ENCODE measurements at places on chromosomes 16 and 17.

- DNase-seq: peak; percentile 89
Measured at GRCh38 chr17:7021993-7022778, 664 bp upstream of the BCL6B start.

- no peak for DNase-seq
Measured at GRCh38 chr17:5941258-5941657, 128.9 kb upstream of the WSCD1 start.

DNA sequence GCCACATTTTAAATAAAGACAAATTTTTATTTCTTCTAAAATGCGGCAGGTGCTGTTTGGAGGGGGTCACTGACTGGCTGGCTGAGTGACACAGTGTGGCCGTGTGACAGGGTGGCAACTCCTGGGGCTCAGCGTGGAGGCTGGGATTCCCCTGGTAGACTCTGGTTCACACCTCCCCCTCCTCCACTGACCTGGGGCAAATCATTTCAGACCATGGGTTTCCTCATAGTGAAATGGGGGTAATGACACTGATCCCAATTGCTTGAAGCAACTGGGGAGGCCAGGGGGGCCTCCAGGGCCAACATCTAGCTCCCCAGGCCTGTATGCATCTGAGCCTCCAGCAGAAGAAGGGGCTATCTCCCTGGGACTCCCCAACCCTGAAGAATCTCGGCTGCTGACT is 6.6 kb downstream of the HSD11B2 start:
- no peak for DNase-seq

GRCh38 chr16:15650698-15651171 is 690 bp downstream of the NDE1 start:
- peak; percentile 53 for DNase-seq

GRCh38 chr17:78144147-78144719 is 2.0 kb upstream of the C17orf99 start:
- DNase-seq: peak; percentile 66

- peak; percentile 82 for DNase-seq
Measured at GRCh38 chr16:73057291-73058210, 9.6 kb upstream of the ZFHX3 start.

- DNase-seq: no peak
Measured at GRCh38 chr16:25546791-25547190, 145.0 kb upstream of the HS3ST4 start.

DNA sequence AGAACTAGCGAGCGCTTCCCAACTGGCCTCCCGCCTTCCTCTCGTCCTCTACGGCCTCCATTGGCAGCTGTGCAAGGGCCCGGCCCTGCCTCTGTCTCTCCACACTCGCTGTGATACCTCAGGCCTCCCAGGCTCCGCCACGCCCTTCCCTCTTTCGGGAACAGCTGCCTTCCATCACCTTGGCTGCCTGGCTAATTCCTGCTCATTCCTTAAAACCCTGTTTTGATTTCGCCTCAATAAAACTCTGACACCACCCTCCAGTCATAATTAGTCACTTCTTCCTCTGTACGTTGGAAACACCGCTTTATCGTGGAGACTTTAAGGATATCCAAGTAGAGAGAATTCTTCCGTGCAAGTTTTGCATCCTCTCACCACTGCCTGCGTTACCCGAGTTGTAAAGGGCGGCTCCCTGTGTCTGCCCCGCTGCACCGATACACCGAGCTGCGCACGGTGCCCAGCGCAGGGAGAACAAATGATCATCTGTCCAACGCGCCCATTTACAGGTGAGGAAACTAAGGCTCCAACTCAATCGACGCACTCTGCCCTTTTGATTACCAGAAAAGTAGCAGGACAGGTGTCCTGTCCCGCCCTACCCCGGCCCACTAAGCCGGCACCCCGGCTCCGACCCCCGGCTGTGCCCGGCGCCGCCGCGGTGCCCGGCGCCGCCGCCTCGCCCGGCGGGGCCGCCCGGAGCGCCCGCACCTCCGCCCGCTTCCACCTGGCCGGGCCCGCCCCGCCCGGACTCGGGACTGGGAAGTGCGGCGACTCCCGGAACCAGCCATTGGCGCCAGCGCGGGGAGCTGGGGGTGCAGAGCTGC is 139.7 kb downstream of the SEC14L1 start:
- DNase-seq: peak; percentile 38

DNA sequence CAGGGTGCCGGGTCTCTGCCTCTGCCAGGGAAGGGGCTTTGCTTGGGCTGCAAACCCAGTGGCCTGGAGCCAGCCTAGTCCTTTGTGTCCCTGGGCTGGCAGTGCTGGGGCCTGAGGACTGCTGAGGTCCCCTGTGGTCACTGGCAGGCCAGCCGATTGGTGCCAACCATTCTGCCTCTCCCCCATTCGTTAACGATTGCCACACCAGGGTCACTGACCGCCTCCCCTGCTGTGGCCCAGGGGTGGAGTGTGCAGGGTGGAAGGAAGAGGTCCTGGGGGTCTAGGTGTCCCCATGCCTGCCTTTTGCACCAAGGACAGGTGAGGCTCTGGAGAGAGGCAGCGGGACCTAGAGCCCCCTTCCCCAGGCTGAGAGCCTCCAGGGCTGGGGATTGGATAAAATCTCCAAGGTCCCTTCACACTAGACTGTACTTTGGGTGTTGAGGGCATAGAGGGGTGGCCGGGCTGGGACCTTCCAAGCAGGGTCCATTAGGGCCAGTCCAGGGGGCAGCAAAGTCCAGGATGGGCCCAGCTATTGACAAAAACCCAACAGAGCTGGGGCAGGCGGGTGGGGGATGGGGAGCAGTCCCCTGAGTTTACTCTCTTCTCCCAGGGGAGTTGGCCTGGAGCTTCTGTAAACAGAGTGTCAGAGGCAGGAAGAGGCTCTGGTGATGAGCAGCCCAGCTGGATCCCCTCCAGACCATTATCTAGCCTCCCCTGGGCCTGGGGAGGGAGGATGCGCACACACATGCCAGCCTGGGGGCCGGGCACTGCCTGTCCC is 1.1 kb downstream of the VASN start:
- DNase-seq: peak; percentile 33

GRCh38 chr16:6616746-6617145 is 715.9 kb upstream of the RBFOX1 start:
- no peak for DNase-seq

GRCh38 chr17:76232342-76232741 is 8.0 kb downstream of the RNF157 start:
- DNase-seq: peak; percentile 27

DNA sequence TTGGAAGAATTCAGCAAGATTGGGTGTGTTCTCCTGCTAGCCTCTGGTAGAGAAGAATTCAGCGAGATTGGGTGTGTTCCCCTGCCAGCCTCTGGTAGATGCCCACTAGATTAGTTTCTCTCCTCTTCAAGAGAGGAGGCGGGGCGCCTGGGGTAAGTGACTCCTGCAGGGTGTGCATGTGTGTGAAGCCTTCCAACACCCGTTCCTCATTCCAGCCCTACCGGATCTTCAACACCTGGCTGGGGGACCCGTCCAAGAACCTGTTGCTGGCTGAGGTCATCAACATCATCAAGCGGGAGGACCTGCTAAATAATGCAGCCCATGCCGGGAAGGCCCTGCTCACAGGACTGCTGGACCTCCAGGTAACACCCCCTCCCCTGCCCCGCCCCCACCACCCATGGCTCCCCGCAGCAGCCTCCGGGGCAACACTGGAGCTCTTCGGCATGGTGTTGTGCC is 21.3 kb downstream of the TMEM186 start:
- DNase-seq: no peak

GRCh38 chr16:27906883-27907282 is 156.6 kb downstream of the GSG1L start:
- DNase-seq: no peak

- peak; percentile 15 for DNase-seq
Measured at GRCh38 chr17:71726341-71726740, 394.5 kb upstream of the SOX9 start.

GRCh38 chr17:19686400-19687090 is 29.8 kb downstream of the SLC47A2 start:
- no peak for DNase-seq

DNA sequence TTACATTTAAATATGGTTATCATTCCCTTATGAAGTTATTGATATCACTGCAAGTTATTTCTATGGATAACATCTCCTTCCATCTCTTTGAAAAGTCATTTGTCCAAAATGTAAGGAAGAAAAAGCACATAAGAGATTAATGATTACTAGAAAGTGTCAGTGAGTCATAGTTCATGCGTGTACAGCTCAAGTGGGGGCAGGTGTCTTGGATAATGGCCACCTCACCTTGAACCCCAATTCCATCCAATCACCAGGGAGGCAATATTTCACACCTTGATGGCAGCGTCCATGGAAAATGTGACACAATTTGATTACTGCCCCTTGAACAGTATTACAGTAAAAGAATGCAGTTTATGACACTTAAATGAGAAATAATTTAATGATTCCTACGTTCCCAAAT is 358.3 kb upstream of the SOX9 start:
- no peak for DNase-seq

DNA sequence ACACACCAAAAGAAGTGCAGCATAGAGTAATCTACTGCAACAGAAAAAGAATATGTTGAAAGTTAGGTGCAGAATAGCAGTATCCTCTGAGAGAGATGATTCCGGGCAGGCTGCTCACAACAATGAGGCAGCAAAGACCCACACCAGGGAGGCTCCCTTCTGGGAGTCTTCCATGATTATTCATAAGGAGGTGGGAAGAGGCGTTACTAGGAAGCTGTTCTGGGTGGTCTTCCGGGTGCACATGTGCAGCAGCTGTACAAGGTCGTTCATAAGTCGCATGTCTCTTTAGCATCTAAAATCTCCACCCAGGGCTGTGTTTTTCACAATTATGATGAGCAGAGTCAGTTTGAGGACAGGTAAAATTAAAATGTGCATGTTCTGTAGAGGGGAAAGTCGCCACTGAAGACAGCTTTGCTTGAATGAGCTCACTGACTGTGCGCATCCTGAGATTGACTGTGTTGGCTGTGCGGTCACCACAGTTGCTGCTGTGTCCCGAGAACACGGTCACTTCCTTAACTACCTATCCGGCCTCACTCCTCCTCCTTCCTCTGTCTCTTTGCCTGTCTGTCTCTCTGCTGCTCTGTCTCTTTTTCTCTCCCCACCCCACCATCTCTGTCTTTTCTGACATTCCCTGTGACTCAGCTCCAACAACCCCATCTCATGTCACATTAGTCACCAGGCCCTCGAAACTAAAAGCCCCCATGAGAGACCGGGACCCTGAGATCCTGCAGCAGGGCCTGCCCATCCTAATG is 125.5 kb upstream of the HSBP1 start:
- DNase-seq: peak; percentile 69

DNA sequence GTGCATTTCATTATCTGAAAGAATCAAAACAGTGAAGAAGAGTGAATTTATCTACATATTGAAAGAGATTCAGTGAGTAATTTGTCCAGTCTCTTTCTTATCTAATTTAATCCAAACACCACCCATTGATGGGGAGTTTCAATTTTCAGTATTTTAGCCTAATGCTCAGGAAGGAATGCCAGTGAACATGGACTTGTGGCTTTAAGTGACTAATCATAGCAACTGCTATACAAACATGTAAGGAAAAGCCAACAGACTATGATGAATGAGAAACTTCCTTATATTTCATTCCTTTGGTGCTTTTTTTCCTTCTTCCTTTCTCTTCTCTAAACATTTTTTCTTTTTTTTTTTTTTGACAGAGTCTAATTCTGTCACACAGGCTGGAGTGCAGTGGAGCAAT is 885.8 kb downstream of the KCNJ2 start:
- no peak for DNase-seq

DNA sequence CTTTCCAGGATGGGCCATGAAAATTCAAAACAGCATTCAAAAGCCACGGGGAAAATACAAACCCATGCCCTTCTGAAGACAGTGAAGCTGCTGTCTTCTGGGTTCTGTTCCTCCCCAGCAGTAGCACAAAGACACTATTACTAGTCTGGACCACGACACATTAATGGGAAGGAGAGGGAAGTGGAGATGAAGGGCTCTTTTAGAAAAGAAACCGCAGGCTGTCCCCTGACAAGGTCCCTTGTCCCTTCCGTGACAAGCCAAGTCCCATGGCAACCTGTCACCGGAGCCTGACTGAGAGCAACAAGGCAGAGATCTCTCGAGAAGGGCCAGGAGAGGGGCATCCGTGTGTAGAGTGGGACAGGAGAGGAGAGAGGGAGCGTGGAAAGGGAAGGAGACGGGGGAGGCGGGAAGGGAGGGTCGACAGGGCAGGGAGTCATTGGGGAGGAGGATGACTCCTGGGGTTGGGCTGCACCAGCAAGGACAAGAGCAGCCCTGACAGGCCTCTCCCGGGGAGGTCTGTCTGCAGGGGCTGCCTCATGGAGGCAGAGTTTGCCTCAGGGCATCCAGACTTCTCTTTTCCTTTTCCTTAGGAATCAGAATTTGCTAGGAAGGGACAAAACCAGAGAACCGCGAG is 436.2 kb downstream of the SLC39A11 start:
- DNase-seq: peak; percentile 16

- DNase-seq: no peak
Measured at GRCh38 chr16:4604401-4604800, 10.3 kb downstream of the UBALD1 start.

DNA sequence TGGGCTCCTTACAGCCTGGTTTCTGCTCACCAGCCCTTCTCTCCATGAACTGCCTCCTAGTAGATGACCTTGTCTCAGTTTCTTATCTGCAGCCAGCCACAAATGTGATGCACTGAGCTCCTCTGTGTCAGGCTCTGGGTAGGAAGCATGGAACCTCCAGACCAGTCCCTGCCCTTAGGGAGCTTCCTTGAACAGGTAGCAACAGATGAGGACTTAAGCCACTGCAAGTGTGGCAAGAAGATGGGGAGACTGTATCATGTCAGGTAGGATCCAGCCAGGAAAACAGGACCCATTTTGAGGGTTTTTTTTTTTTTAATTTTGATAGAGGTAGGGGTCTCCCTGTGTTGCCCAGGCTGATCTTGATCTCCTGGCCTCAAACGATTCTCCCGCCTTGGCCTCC is 5.3 kb upstream of the MAP3K14 start:
- DNase-seq: no peak

DNA sequence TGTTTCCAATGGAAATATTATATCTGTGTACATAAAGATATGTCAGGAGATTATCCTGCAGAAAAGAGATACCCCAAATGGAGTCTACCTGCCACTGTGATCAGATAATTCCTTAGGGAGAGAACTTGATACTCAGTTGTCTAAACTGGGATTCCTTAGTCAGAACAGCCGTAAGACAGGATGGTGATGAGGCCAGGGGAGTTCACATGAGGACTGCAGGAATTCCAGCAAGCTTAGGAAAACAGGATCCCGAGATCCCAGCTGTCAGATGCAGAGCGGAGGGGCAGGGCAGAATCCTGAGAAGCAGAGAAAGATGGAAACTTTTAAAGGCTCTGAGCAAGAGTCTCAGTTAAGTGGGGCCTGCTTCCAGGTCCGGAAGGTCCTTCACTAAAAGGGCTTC is 4.7 kb downstream of the KRABD2 start:
- no peak for DNase-seq

- no peak for DNase-seq
Measured at GRCh38 chr17:74807925-74808324, 31.8 kb upstream of the NAT9 start.

DNA sequence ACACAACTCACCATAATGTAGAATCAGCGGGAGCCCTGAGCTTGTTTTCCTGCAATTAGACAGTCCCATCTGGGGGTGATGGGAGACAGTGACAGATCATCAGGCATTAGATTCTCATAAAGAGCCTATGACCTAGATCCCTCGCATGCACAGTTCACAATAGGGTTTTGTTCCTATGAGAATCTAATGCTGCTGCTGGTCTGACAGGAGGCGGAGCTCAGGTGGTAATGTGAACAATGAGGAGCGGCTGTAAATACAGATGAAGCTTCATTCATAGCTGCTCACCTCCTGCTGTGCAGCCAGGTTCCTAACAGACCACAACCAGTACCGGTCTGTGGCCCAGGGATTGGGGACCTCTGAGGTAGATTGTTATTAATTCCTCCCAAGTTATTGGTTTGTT is 2.9 kb upstream of the DOK4 start:
- no peak for DNase-seq

- DNase-seq: no peak
Measured at GRCh38 chr16:88640498-88641247, 2.3 kb downstream of the IL17C start.
